CD4-positive, alpha-beta T cell (primary cell): ENCODE measurements at places on chromosomes 2 and 18. TPM values are rescaled to one million over a fixed set of nuclear protein-coding genes. Genes with fewer than 3 reads are reported as not detected.

DNA sequence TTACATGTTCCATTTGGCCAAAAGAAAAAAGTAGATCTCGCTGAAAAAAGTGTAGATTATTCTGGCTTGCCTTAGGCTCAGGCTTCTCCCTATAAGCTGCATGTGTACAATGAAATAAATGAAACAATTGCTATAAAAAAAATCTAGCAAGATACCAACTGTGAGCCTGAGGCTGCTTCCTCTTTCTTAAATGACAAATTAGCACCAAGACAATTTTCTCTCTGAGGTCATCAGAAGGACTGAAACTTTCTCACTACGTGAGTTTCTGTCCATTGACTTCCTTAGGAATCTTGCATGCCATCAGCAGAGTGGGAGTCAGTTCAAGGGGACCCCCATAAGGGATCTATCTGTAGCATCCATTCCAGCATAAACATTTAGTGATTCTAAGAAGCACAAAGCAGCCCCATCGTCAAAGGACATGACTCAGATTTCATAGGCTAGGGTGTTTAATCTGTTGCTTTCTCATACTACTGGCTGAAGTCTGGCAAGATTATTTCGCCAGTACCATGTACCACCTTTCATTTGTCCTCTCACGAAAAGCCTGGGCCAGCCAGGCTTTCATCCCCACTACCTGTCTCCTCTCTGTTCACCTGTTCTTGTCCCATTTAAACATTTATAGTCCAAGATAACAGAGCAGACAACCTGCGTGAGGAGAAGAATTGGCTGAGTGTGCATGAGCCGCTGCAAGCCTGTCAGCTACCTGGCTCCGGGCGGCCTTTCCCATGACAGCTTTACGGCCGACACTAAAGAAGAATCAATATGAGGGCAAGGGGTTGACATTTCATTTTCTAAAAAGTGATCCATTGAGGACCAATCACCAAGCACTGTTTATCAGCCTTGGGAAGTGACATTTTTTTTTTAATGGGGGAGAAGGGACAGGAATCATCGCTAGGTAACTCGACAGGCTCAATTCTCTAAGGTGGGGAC, 120.0 kb downstream of the EPHA4 start:
- peaks cover 19% of the 10 kb centered on the region for H3K36me3 ChIP-seq
- DNase-seq = no peak
- no peak overlapping the region for H3K27ac ChIP-seq
- H3K4me3 ChIP-seq = no peak overlapping the region
- H3K4me1 ChIP-seq = no peaks in the 10 kb centered on the region

Gene REG3A
- total RNA-seq = not detected

DNA sequence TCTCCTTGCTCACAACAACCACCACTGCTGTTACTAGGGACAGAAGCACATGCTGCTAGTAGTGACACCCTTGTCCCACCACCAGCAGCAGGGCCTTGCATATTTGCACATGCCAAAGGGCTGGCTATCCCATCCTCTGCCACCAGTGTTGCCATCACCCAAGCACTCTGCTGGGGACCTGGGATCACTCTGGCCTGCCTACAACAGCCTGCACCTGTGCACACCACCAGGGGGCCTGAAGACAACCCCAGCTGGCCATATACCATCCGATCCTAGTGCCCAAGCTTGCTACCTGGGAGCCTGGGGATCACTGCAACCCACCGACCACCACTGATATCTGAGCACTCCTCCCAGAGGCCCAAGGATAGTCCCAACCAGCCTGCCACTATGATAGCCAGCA, 99.9 kb upstream of the FANCL start:
- H3K27ac ChIP-seq = no peak overlapping the region
- H3K4me1 ChIP-seq = no peaks in the 10 kb centered on the region
- H3K4me3 ChIP-seq = no peak overlapping the region
- no peaks in the 10 kb centered on the region for H3K27me3 ChIP-seq

DNA sequence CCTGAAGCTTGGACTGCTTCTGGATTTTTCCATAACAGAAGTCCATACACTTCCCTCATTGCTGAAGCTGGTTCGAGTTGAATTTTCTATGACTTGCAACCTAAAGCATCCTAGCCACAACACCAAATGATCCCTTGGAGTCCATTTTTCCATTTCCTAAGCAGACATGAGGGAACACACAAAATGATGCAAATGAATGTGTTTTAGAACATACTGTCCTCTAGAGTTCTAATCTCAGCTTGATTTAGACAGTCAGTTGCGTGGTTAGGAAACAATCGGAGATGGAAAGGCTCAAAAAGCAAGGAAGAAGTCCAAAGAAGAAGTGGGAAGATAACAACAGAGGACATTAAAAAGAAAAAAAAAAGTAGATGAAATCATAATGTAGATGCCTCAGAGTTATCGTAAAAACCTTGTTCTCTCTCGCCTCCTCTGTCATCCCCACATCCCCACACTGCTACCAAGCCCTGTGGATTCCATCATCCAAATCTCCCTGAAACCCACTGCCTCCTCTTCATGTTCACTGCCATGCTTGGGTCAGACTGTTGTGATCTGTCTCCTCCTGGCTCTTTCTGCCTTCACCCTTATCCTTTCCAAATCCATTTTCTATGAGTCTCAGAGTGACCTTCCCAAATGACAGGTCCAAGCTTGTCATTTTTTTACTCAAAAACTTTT, 58.4 kb downstream of the TMEM247 start:
- no peak overlapping the region for H3K4me3 ChIP-seq
- no peaks in the 10 kb centered on the region for H3K27me3 ChIP-seq
- peaks cover 60% of the 10 kb centered on the region for H3K4me1 ChIP-seq
- no peaks in the 10 kb centered on the region for H3K36me3 ChIP-seq
- H3K27ac ChIP-seq = no peak overlapping the region

Gene PSMG2
- 58.4 TPM for total RNA-seq

DNA sequence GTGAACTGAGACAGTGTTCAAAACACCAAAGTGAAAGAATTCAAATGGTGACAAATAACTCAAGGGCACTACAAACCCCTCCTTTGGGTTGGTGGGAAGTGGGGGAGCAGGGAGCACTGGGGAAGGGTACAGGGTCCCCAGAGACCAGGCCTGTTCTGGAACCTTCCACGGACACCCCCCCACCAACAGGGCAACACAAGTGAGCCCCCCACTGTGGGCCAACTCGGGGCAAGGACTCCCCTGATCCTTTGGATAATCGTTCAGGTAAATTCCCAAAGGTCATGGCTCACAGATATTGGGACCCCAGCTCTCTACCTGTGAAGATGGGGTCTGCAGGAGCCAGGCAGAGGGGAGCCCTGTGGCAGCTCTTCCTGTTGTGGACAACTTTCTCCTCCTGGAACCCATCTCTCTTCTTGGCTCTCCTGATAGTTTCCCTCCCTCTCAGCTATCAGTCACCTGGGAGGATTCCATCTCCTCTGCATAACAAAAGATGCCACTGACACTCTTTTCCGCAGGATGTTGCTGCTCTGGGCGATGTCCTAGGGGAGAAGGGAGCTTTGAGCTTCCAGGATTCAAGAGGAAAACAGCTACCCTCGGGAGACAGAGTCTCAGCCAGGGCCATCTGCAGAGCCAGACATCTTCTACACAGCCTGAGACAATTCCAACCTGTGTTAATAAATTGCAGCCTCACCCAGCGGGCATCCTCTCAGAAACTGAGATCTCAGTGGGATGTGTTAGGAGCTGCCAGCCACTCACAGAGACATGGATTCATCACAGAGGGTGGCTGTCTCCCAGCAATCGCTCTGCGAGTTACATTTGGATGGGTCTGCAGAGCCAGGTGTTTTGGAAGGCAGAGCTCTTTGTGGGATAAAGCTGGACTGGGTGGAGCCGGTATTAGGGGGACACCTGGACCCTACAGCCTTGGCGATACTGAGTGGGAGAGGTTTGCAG, 35.4 kb downstream of the MBP start:
- DNase-seq = no peak
- H3K4me1 ChIP-seq = peaks cover 89% of the 10 kb centered on the region
- H3K36me3 ChIP-seq = peaks cover 61% of the 10 kb centered on the region
- no peaks in the 10 kb centered on the region for H3K27me3 ChIP-seq

- no peak overlapping the region for H3K27ac ChIP-seq
- no peaks in the 10 kb centered on the region for H3K36me3 ChIP-seq
- H3K27me3 ChIP-seq = no peaks in the 10 kb centered on the region
- DNase-seq = no peak
Observed at GRCh38 chr2:199018826-199019225, 438.9 kb downstream of the SATB2 start.

GRCh38 chr2:113974727-113975126, 84.8 kb downstream of the ACTR3 start:
- DNase-seq = no peak
- no peak overlapping the region for H3K4me3 ChIP-seq
- H3K27me3 ChIP-seq = no peaks in the 10 kb centered on the region
- H3K4me1 ChIP-seq = peaks cover 5% of the 10 kb centered on the region
- H3K27ac ChIP-seq = no peak overlapping the region
